ENCODE measurements at places on chromosomes 13 and 19. TPM values are rescaled to one million over a fixed set of nuclear protein-coding genes. Genes with fewer than 3 reads are reported as not detected.

TSKS gene
- 1.1 TPM for total RNA-seq

ZNF546 gene
- 18.4 TPM for total RNA-seq

MZT1 gene
- total RNA-seq = 7.9 TPM

ZNF439 gene
- 17.7 TPM for total RNA-seq

HSPH1 gene
- 68.6 TPM for total RNA-seq

DNAJC15 gene
- total RNA-seq = 9.7 TPM

CEACAM8 gene
- total RNA-seq = not detected

TRPC4 gene
- total RNA-seq = not detected

C1QTNF9B gene
- not detected for total RNA-seq

Data from CD4-positive, alpha-beta memory T cell (primary cell).